Adrenal gland (tissue), 19 donors: ENCODE measurements at places on chromosomes 7 and 10. TPM values are rescaled to one million over a fixed set of nuclear protein-coding genes. Genes with fewer than 3 reads are reported as not detected.

Gene TNS3
- 75.8 TPM for total RNA-seq

Gene CTAGE4
- total RNA-seq: 0.39 TPM

GRCh38 chr10:85544956-85545355 lies 821.6 kb downstream of the GRID1 start:
- no peaks in the 10 kb centered on the region for H3K4me1 ChIP-seq
- H3K36me3 ChIP-seq: no peaks in the 10 kb centered on the region
- H3K4me3 ChIP-seq: no peak overlapping the region
- no peaks in the 10 kb centered on the region for H3K27me3 ChIP-seq

DNA sequence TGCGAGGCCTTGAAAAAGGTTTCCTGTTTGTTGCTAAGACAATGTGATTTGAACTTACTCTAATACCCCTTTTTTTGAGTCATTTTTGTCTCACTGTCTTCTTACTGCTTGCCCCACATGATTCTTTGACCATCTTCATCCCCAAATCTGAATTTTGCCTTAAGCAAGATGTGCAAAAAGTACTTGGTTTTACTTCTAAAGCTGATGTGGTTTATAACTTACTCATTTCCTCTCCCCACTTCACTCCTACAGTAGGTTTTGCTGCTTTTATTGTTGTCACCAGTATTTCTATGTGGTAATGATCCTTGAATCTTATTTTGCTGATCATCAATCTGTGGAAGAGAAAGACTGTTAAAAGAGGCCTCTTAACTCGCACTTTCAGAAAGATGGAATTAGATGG lies 396.4 kb downstream of the SDK1 start:
- no peak overlapping the region for H3K27ac ChIP-seq
- H3K4me1 ChIP-seq: no peaks in the 10 kb centered on the region
- no peak overlapping the region for H3K4me3 ChIP-seq
- H3K27me3 ChIP-seq: no peaks in the 10 kb centered on the region
- DNase-seq: no peak

- H3K27ac ChIP-seq: peak overlapping the region; percentile 99
- no peak overlapping the region for H3K4me3 ChIP-seq
- H3K4me1 ChIP-seq: peaks cover 34% of the 10 kb centered on the region
- H3K36me3 ChIP-seq: no peaks in the 10 kb centered on the region
- peak; percentile 97 for DNase-seq
These were observed 724 bp downstream of the BBIP1 start for GRCh38 chr10:110918269-110918642.
